ENCODE measurements at places on chromosomes 7 and 10.
A peak's percentile ranks its signal among the peaks of the same experiment; 100 is the strongest.

- no peak for DNase-seq
These were observed 47.3 kb upstream of the NPTX2 start for GRCh38 chr7:98569691-98570337.

GRCh38 chr7:155009570-155010157 is 6.7 kb upstream of the PAXIP1 start:
- no peak for DNase-seq

GRCh38 chr7:108010377-108010776 is 7.4 kb upstream of the LAMB1 start:
- DNase-seq, result no peak

DNA sequence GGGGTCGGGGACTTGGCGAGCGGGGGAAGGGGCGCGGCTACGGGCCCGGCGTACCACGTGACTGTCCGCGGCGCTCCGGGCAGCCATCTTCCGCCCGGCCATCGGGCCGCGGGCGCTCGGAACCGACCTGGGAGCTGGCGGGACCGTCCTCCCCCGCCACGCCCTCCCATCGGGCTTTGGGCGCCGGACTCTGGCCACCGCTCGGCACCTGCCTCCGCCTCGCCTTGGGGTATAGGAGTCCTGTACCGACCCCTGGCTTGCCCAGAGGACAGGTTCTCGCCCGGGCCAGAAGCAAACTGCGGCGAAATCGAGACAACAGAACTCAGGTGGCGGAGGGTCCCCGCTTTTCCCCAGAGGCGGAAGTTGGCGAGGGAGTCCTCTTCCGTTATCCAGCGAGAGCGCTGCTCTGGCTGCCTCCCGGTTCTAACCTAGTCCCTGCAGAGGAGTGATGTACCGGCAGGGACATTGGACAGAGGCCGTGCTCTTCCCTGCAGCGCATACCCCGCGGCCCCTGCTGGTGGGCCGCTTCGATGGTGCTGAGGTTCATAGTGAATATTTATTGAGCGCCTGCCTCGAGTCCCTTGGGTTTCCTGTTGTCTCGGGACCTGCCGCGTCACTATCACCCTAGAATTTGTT is 1.2 kb upstream of the SGMS1 start:
- peak; percentile 48 for DNase-seq

DNA sequence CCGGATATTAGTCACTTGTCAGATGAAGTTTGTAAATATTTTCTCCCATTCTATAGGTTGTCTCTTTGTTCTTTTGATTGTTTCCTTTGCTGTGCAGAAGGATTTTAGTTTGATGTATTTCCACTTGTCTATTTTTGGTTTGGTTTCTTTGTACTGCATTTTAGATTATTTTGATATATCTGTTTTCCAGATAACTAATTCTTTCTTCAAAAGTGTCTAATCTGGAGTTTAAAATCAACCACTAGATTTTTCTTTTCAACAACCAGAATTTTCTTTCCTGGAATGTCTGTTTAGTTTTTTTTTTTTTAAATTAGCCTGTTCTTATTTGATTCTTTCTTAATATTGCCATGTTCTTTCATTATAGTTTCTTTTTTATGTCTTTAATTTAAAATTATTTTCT is 116.8 kb upstream of the INHBA start:
- no peak for DNase-seq

DNA sequence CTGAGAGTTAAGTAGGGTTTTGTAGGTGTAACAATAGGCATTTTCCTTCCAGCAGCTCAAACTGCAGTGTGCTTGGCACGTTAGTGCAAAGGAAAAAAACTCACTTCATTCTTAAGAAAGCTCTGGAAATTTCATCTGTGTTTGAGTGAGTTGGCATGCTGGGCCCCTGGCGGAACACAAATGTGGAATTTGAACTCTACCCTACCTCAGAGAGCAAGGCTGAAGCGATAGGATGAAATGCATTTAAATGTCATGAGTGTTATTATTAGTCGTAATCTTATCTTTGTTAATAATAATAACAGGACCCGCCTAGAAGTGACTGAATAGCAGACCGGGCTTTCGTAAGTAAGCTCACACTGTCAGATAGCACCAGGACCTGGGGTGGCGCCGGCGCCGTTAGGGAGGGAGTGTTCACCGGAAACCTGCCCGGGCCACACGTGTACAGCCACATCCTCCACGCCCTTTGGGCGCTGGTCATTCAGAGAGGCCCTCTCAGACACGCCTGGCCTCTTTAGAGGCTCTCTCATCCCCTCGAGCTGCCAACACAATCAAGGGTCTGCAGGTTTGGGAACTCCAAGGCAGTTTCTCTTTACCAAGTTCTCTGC is 63.5 kb downstream of the GRK5 start:
- no peak for DNase-seq

GRCh38 chr7:121023194-121023593 is 34.7 kb downstream of the CPED1 start:
- DNase-seq, result no peak

GRCh38 chr10:29545122-29545521 is 89.6 kb downstream of the SVIL start:
- DNase-seq, result no peak

DNA sequence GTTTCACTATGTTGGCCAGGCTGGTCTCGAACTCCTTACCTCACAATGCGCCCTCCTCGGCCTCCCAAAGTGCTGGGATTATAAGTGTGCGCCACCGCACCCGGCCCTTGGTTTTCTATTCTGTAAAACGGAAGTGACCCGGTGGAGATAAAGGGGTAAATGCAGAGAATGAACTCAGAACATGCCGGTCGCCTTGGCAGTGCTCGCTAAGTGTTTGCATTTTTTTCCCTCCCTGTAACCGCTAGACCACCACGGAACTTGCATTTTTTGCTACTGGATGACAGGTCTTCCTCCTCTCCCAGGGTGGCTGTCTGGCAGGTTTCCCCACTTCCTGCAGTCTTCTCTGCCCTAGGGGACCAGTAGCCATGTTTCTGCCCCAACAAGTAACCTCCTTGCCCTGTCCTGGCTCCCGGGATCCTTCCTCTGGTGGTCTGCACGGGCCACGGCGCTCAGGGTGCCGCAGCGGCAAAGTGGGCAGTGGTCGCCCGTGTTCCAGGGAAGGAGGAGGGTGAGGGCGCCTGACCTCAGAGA is 18.8 kb upstream of the GNA12 start:
- DNase-seq, result no peak

GRCh38 chr7:13333371-13333770 is 645.9 kb downstream of the ARL4A start:
- DNase-seq, result no peak

- no peak for DNase-seq
These were observed 231.6 kb upstream of the IGFBP3 start for GRCh38 chr7:46152696-46153095.

- no peak for DNase-seq
These were observed 156.5 kb upstream of the NPS start for GRCh38 chr10:127392351-127393235.

GRCh38 chr7:42991913-42992591 is 59.9 kb downstream of the MRPL32 start:
- DNase-seq, result no peak

GRCh38 chr7:24609059-24609458 is 35.8 kb downstream of the PALS2 start:
- DNase-seq, result no peak

DNA sequence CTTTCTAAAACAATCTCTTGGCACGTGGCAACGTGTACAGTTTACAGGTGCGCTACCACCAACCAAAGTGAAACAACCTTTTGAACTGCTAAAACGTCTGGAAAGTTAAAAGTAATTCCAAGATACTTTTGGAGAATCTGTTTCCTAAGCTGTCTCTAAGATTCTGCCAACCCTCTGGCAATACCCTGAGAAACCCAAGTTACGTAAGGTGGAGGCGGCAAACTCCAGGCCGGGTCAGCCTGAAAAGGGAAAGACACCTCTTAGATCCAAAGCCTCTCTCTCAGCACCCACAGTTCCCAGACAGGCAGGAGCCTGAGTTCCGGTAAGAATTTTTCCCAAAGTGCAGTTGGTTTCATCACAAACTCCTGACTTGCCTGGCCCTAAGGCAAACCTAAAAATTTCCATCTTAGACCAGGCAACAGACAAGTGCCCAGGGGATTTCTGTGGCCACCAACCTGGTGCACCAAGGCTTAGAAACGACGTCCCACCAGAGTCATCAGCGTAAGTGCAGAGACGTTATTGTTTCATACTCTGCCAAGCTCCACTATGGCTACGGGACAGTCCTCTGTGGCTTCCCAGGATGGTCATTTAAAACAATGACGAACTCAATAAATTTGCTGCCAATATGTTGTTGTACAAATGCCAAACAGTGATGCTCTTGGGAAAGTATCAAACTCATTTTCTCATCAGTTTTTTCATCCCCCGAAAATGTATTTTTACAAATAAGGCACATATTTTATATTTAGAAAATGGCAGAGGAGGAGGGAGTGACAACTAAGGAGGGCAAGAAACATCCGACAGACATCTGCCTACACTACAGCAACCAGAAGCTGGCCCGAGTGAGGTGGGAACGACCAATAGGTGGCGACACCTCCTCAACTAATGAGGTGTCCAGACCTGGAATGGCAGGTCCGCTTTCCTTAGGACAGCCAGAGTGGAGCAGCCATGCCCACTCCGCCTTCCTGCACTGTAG is 205.8 kb upstream of the FRMD4A start:
- peak; percentile 75 for DNase-seq

- no peak for DNase-seq
These were observed 21.2 kb downstream of the INPP5A start for GRCh38 chr10:132558516-132559413.

DNA sequence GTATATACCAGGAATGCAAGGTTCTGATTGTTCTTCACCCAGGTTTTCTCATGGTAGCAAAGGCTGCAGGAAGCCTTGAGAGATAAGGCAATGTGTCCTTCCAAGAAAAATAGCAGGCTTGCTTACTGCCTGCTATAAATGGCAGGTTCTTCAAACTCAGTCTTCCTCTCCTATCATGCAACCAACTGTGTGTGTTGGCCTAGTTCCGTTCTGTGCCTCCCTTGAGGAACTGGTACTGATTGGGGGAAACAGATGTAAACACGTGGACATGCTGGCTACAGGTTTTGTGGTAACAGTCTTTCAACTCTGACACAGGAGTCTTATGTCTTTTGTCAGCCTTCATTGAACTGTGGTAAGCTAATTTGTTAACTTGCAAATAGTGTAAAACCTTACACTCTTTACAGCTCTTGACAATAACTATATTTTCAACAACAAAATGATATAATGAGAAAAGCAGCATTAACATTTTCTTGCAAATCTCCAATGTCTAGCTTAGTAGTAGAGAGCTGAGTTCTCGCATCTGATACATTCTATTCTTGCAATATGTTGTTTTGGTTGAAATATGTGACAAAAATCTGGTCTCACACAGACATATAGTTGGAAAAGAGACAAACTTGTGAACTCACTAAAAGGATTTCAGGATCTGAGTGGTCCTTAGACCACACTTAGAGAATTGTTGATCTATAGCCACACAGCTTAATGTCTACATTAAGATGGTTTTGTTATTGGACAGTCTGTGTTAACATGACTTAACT is 54.7 kb upstream of the LSM8 start:
- no peak for DNase-seq

DNA sequence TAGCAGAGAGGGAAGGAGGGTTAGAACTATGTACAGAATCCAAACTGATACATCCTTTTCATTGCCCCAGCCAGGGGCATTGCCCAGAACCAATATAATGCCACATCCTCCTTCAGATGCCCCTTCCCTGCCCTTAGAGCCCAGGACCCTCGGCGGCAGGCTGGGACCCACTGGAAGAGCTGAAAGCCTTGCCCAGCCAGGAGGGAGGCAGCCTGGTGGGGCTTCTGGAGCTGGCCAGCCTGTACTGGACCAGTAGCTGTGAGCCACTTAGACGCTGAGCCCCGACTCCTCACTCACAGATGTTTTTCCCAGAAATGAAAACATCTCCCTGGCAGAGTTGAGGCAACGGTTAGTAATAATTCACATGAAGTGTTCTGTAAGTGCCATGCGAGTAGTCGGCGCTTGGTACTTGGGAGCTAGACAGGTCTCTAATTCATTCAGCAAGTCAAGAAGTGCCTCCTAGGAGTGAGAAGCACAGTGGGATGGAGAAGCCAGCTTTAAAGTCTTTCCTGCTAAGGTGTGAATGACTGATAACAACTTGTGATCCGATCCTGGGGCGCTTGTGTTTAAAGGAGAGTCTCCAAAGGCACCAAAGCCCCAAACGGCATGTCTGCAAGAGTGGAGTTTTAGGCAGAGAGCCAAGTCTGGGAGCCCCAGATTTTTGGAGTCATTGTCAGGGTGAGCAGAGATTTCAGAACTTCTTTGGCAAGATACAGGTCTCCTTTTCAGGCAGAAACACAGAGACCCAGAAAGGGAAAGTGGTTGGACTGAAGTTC is 9.8 kb downstream of the VSIR start:
- no peak for DNase-seq

- DNase-seq, result no peak
These were observed 19.9 kb upstream of the HOXA13 start for GRCh38 chr7:27219821-27220220.

GRCh38 chr7:129843365-129843898 is 109.3 kb downstream of the UBE2H start:
- DNase-seq, result no peak

- DNase-seq, result no peak
These were observed 30.6 kb upstream of the GDI2 start for GRCh38 chr10:5843686-5844344.

GRCh38 chr10:31000071-31000782 is 31.4 kb downstream of the ZNF438 start:
- DNase-seq, result no peak

All from tibial nerve (tissue), 4 donors.